Fibroblast of villous mesenchyme (primary cell): ENCODE measurements at places on chromosomes 5 and 9.

- no peak for DNase-seq
Measured at GRCh38 chr5:16855485-16855884, 80.6 kb downstream of the MYO10 start.

- no peak for DNase-seq
Measured at GRCh38 chr9:136529516-136530460, 16.1 kb downstream of the NOTCH1 start.

- DNase-seq = no peak
Measured at GRCh38 chr5:176190886-176191755, 47.1 kb upstream of the SIMC1 start.

- no peak for DNase-seq
Measured at GRCh38 chr9:70614786-70615463, 200.5 kb upstream of the KLF9 start.

GRCh38 chr9:125240649-125240999 lies 519 bp downstream of the HSPA5 start:
- peak; percentile 51 for DNase-seq

DNA sequence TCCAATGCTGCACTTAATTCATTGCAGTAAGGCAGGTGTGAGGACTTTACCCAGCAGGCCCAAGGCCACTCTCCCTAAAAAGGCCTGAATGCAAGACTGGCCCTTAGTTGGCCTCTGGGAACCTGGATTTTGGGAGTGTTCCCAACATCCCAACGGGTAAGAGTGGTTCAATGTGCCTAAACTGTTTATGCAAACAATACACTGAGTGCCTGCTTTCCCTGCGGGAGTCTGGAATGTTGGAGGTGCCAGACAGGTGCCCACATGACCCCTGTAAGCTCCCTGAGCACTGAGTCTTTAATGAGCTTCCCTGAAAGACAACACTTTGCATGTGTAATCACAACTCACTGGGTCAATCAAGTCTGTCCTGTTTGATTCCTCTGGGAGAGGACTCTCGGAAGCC lies 37.4 kb downstream of the NSUN2 start:
- no peak for DNase-seq

DNA sequence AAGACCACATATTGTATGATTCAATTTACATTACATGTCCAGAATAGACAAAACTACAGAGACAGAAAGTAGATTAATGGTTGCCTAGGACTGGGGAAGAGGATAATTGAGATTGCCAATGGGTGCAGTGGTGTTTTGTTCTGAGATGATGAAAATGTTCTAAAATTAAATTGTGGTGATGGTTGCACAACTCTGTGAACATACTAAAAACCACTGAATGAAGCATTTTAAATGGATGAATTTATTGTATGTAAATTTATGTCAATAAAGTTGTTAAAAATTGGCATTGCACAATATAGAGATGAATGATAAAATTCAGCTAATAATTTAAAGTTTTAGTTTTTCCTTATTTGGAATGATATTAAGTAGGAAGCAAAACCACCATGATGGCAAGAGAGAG lies 109.5 kb upstream of the NR4A3 start:
- no peak for DNase-seq

DNA sequence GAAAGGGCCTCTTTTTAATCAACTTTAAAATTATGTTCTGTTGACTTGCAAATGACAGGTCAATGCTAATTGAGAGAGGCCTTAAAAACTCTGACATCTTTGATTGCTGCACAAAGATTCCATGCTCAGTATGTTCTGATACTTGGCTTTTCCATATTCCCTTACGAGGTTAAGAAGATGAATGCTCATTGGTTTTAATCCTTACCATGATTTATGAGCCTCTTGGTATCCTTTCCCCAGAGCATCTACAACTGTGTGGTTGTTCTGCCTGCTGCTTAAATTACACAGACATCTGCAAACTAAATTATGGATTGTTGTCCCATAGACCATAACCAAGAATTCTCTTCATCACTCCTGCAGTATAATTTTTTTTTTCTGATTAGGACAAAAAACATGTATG lies 352.6 kb downstream of the CDH12 start:
- no peak for DNase-seq

- peak; percentile 4 for DNase-seq
Measured at GRCh38 chr5:104370523-104370922, 807.9 kb upstream of the NUDT12 start.

DNA sequence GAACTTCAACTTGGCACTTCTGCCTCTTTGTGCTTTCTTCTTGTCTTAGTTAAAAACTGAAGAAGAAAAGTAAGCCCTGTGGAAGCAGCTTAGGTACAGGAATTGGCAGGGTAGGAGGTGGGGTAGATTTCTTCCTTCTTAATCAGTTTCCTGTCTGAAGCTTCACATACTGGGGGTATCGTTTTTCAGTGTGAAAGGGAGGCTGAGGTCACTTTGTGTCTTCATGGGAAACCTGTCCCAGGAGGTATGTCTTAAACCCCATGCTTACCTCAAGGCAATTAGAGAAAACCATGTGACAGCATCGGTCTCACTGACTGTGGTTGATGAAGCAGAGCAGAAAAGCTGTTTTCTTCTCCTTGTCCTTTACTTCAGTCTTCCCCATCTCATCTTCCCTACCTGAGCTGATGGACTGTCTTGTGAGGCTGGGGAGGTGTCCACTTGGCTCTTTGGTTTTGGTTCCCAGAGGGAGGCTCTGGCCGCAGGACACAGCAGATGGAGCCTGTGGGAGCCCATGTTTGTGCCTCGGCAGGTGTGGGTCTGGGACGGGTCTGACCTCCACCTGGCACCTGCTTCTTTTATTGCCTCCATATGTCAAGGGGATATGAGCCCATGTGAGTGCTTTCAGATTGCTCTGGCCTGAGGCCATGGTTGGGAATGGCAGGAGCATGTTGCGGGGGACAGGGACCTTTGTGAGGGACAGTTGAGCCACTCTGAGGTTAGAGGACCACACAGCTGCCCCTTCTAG lies 47.0 kb downstream of the SH3GL2 start:
- no peak for DNase-seq

DNA sequence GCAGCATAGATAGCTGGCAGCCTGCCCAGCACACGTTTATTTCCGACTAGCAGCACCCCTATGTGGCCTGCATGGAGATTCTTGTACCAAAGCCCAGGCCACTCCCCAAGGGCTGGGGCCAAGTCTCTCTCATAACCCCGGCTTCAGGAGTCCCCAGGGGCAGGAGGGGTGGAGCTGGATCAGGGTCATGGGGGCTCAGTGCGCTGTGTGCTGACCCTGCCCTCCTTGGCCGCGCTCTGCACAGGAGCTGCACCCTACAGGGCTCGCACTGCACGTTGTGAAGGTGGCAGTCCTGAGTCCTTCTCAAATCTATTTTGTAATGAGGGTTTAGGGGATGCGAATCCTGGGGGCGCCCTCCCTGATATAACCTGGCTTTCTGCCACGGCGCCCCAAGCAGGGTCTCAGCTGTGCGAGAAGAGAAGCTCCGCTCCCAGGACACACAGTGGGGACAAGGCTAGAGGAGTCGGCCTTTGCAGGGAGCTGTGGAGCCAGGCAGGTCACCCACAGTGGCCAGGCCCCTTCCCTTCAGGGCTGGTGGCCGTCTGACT lies 28.6 kb downstream of the NKD2 start:
- DNase-seq = no peak

DNA sequence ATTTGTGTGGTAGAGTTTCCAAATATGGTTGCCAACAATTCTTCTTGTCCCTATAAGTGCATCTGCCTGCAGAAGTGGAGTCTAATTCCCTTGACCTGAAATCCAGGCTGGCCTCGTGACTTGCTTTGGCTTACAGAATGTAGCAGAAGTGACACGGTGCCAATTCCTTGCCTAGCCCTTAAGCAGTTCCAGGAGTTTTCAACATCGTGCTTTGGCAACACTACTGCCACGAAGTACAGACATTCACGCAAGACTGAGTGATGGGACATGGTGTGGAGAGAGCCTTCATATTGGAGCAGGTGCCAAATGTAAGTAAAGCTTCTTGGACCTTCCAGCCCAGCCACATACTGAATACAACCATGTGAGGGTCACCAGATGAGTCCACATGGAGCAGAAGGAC lies 92.9 kb upstream of the NEK6 start:
- DNase-seq = no peak

- no peak for DNase-seq
Measured at GRCh38 chr9:102101723-102102122, 363.3 kb upstream of the GRIN3A start.

GRCh38 chr9:110810262-110810976 lies 141.8 kb downstream of the MUSK start:
- no peak for DNase-seq

GRCh38 chr9:88593537-88594185 lies 58.7 kb downstream of the NXNL2 start:
- peak; percentile 82 for DNase-seq

DNA sequence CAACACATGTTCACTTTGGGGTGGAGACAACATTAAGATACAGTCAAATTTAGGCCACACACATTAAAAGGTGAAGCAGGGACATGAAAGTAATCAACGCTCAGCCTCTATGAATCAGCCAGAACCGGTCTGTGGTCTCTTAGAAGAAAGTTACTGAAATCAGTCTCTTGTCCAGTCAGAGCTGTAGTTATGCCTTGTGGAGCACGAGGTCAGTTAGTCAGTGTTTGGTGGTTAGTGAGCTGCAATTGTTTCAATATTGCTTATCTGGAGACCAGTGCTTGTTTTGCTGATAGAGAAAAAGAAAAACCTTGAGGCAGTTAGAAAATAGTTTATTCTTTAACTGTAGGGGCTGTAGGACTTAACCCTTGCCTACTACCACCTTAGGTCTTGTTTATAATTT lies 157.8 kb upstream of the RASEF start:
- DNase-seq = peak; percentile 7

DNA sequence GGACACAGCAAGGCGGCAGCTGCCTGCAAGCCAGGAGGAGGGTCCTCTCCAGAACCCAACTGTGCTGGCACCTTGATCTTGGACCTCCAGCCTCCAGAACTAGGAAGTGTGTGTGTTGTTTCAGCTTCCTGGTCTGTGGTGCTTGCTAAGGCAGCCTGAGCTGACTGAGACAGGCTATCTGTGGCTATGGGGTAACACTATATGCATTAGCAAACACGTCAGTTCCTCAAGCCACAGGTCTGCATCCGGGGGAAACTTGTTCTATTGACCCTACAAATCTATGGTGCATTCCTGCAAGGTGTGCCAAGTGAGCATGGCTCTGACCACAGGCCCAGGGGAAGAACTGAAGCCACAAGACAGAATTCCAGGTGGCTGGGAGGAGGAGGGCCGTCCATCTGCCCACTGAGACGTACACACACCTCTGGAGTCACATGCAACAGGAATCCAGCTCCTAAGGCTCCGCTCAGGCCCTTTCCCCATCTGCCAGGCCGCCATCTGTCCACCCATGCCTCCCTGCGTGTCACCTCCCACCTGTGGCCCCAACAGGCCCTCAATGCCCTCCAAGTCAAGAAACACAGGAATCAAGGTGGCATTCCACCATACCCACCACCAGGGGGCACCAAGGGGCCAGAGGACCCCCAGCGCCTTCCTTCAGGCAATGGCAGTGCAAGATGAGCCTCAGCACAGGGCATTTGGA lies 174.9 kb downstream of the ROR2 start:
- peak; percentile 70 for DNase-seq

- no peak for DNase-seq
Measured at GRCh38 chr5:126982926-126983873, 47.2 kb downstream of the MARCHF3 start.

DNA sequence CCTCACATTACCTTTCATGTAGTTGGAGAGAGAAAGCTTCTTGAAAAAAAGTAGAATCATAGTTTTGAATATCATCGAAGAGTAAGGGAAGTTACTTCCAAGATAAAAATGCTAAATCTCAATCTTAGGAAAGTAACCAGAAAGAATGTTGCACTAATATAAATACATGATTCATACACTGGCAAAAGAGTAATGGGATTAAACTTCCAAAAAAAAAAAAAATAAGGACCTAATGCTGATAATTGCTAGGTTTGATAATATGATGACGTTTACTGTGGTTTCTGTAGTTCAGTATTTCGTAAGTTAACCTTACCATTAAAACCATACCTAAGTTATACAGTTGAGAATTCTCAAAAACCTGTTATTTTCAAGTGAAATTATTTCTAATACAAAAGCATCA lies 573.8 kb upstream of the CDH9 start:
- DNase-seq = no peak

- peak; percentile 33 for DNase-seq
Measured at GRCh38 chr5:180201051-180201987, 7.7 kb downstream of the RASGEF1C start.

GRCh38 chr5:180070756-180071530 lies 616 bp downstream of the RNF130 start:
- peak; percentile 57 for DNase-seq

DNA sequence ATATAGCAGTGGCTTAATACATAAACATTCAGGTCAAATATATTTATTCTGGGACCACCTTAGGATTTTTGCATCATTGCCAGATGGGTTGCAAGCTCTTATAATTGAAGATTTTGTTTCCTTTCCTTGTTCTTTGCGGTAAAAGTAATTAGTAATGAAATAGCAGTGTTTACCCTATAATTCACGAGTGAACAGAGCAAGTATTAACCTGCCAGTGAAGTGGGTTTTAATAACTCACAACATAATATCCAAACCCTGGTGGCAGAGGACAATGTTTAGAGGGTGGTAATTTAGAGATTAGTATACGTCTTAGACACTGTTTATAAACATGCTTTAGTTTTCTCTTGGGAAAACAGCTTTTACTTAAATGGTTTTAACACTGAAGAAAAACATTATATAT lies 11.8 kb downstream of the ARL14EPL start:
- no peak for DNase-seq

DNA sequence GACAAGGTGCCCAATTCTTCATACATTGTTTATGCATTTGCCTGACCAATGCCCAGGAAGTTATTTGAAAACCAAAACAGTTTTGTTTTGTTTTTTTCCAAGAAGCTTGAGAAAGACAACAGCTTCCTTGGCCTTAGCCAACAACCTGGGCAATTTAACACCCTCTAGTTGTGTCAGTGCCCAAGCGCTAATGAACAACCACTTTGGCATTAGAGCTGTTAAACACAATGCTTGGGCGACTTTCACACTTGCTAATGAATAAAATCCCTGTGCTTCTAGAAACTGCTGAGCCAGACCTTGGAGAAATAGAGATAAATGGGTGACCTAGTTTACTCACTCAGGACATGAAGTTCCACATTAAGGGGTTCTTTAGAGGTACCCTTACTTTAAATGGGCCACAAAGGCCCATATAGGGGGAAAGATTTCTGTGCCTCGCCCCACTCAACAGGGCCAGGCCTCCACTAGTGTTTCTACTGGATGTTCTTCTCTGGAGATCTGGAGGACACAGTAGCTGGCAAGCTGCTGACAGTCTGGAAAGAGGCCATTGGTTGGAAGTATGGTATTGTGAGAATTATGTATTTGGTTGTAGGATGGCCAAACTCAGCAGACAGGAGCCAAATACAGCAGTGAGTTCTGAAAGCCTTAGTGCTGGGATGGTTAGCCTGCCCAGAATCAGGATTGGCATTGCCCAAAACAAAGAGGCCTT lies 179.8 kb downstream of the DOCK8 start:
- DNase-seq = no peak

- peak; percentile 84 for DNase-seq
Measured at GRCh38 chr5:72611118-72611730, 104.0 kb upstream of the ZNF366 start.
